ENCODE measurements at places on chromosomes 3 and 15.

GRCh38 chr3:116453666-116454346 is 8.5 kb upstream of the LSAMP start:
- no peak for DNase-seq

- no peak for DNase-seq
Observed at GRCh38 chr3:172749230-172749965, 1.1 kb upstream of the ECT2 start.

DNA sequence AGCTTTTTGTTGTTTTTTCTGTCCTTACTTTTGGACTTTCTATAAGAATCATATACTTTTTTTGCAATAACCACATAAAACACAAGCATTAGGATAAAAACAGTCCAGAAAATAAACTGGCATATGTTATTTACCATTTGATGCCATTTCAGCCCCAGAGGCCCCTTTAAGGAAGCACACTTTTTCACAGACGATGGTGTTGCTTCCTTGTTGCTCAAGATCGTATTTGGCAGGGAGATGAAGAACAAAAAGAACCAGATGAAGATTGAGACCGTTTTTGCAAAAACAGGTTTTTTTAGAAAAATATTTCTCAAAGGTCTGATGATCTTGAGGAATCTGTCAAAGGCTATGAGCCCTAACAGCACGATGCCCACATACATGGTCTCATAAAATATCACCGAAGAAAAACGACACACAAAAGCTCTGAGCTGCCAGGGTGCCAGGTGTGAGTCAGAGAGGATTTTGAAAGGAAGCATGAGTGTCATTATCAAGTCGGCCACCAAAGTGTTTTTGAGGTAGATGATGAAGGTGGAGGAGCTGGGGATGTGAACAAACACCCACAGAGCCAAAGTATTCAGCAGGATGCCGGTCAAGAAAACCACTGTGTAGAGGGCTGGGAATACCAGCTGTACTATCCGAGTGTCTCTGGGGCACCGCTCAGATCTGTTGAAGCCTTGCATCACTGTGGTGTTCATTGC is 902 bp downstream of the P2RY13 start:
- no peak for DNase-seq

GRCh38 chr3:18782191-18782590 is 357.1 kb upstream of the SATB1 start:
- DNase-seq = no peak

DNA sequence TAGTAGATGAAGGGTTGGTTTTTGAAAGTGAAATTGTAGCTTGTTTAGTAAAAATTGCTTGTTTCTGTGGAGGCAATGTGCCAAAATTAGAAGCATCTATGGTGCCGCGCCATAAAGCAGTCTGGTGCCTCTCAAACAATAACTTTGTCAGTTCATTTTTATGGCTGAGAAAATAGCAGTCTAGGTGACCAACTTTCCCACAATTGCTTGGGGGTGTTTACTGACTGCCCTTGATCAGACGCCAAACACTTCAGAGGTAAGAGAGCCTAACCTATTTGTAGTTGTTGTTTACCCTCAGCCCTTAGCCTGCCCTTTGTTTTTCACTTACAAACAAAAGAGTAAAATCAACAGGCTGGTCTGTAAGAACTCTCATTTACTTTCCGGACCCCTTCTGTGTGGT is 174.5 kb downstream of the FNDC3B start:
- DNase-seq = no peak

DNA sequence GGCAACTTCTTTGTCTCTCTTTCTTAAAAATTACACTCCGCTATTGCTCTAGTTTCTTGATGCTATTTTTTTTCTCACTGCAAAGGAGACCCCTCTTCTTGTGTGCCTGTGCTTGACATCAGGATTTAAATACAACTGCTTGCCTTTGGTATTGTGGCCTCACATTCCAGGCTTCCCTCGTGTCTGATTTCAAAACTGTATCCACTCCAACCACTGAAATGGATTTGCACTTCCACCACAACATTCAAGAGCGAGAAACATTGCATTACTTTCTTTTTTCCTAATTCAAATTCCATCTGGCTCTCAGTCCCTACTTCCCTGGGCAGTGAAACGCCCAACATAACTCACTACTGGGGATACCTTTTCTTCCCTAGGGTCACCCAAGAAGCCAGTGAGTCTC is 50.4 kb upstream of the PXYLP1 start:
- DNase-seq = no peak

GRCh38 chr3:33420966-33421365 is 19.2 kb downstream of the UBP1 start:
- DNase-seq = no peak

DNA sequence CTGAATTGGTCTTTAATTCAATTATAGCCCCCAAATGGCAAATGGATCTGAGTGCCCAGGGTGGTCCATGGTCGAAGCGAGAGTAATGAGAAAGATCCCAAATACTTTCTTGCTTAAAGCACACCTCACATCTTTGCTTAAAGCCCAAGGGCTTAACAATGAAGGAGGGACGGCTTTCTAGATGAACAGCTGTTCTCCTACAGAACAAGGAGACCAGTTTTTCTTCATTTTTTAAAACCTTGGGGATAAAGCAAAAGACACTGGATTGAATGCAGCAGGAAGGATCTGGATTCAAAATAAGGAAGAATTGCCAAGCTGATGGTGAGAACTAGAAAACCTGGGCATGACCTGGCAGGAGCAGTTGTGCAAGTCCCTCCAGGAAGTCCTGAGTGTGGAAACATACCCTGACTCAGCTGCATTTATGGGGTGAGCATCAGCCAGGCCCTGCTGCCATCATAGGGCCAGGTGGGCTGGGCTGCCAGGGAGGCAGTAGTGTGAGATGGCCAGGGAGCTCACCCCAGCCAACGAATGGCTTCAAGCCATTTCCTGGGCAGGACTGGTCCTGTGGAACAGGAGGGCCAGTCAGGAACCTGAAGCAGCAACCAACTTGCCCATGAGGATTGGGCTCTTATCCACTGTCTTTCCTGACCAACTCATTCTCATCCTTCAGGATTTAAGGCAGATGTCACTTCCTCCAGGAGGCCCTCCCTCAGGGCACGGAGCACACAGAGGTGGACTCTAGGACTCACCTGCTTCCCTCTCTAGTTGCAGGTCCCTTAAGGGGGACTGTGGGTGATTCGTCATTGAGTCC is 18.4 kb upstream of the RHCG start:
- DNase-seq = no peak

DNA sequence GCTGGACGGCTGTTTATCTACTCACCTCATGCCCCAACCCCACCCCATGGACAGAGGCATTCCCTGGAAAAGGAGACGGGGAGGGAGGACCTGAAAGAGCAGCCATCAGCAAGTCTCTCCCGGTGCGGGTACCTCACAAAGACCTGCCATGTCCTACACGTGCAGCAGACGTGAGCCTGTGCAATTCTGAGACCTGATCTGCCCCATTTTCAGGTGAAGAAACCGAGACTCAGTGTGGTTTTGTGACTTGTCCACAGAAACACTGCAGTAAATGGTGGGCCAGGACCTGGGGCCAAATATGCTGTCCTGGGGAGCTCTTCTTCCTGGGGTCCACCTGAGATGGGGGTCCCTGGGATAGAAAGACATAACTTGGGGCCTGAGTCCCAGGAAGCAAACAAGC is 137.0 kb upstream of the LINGO1 start:
- DNase-seq = no peak

- no peak for DNase-seq
Observed at GRCh38 chr3:143605233-143605950, 242.9 kb downstream of the SLC9A9 start.

- DNase-seq = no peak
Observed at GRCh38 chr3:56253941-56254665, 214.2 kb downstream of the ERC2 start.

DNA sequence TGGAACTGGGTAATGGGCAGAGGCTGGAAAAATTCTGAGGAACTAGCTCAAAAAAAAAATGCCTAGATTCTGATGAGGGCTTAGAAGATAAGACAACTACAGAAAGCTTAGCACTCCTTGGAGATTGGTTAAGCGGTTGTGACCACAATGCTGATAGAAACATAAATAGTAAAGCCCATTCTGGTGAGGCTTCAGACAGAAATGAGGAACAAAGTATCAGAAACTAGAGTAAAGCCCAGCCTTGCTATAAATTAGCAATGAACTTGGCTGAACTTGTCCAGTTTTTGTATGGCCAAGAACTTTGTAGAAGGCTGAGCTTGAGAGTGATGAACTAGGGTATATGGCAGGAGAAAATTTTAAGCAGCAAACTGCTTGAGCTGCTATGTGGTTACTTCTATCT is 25.4 kb downstream of the GOLGB1 start:
- DNase-seq = no peak

DNA sequence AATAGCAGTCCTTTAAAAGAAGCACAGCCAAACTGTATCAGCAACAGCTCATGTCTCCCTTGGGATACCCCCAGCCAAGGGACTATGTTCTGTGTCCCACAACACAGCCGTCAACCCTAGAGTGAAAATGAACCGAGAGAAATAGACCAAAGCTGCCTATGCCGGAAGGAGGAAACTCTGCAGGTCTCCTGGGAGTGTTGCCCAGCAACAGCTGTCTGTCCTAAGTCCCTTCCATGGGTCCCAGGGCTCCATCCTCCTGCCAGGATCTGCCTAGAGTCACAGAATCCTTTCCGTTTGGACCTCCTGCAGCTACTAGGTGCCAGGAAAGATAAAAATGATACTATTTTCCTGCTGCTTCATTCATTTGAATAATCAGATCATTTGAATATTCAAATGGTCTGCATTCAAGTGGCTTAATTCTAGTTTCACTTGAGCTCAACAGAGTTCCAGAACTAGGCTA is 53.1 kb downstream of the TRANK1 start:
- DNase-seq = no peak

DNA sequence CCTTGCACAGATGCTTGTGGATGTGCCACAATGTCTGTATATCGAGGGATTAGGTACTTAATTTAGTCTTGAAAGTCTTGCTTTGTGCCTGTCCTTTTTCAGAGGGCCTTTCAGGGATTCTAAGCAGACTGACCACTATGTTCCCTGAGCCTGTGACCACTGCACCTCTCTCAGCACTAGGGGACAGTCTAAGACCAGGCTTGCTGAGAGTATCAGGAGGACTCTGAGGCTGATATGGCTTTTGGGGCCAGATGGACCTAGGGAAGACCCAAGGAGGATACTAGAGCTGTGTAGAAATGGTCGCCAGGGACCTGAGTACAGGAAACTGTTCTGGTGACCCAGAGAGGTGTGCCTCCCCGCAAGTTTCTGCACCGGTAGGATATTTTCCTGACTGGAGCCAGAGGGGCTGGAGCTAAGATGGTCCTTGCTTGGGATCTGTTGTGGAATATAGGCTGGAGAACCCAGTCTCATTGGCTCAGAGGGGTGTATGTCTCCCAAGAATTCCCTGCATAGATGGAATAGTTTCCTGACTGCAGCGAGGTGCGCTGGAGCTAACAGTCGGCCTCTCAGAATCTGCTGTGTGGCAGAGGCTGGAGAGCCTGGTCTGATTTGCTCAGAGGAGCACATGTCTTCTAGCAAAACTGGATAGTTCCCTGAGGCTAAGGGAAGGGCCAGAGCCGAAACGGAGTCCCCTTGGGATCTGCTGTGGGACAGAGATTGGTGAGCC is 213.2 kb upstream of the DCBLD2 start:
- DNase-seq = no peak
